ENCODE measurements at places on chromosomes 5 and 9.

GRCh38 chr9:23573800-23574199, 252.2 kb downstream of the ELAVL2 start:
- DNase-seq: no peak

- no peak for DNase-seq
These were observed 14.0 kb upstream of the CREBRF start for GRCh38 chr5:173041881-173042762.

DNA sequence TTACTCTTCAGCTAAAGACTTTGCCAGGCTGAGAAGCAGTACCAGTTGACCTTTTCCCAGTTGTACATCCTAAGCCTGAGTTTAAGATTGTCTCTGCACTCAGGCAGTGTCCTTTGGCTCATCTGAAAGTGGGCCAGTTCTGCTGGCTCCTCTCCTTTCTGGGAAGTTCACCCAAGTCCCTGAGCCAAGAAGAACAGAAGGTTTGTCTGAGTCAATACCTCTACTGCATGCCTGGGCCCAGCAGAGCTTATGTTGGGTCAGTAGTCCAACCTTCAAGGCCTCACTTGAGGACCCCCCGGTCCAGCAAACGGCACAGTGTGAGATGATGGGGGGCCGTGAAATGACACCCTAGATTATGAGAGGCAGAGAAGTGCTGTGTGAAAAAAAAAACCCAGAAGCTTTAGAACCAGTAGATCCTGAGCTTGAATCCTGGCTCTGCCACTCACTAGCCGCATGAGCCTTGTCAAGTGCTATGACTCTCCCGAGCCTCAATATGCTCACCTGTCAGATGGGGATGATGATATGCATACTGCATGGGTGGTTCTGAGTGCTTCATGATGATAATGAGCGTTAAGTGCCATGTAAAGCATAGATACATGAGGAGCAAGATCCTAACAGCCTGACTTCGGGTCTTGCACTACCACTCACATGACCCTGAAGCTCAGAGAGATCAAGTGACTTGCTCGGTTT, 156.0 kb downstream of the MACROH2A1 start:
- no peak for DNase-seq

- DNase-seq: no peak
These were observed 514.7 kb downstream of the DIRAS2 start for GRCh38 chr9:90127923-90128322.

GRCh38 chr5:144187699-144188294, 17.1 kb downstream of the KCTD16 start:
- DNase-seq: peak; percentile 97

DNA sequence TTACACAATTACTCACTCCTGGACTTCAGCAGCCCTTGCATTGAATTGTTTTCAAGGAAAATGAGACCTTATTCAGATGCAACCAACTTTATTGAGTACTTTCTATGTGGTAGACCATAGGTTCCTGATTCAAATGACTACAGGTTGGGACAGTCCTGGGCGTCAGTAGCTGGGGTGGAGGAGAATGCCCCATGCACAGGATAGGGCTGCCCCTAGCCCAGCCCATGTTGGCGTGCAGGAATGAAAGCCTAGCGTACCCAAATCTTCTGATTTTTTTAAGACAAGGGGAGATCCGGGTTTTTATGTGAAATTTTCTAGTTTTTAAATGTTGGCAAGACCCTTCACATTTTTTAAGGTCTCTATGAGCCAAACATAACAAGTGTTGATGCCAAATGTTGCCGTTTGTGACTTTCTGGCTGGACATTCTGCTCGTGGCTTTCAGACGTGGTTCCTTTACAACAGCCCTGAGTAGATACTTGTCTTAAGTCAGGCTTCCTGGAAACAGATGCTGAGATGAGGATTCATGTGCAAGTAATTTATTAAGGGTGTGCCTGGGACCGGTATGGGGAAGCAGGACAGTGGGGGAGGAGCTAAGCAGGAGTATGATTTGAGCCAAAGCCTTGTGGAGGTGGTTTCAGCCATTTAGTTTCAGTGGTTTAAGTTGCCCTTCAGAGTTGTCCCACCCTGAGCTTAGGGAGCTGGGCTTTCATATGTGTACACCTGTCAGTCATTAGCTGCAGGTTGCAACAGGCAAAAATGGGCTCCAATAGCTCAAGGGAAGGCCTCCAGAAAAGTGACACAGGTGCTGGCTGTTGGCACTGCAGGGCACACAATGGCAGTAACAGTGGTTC, 154.1 kb downstream of the NTRK2 start:
- DNase-seq: no peak

- DNase-seq: no peak
These were observed 13.3 kb downstream of the FOXE1 start for GRCh38 chr9:97866300-97866699.

DNA sequence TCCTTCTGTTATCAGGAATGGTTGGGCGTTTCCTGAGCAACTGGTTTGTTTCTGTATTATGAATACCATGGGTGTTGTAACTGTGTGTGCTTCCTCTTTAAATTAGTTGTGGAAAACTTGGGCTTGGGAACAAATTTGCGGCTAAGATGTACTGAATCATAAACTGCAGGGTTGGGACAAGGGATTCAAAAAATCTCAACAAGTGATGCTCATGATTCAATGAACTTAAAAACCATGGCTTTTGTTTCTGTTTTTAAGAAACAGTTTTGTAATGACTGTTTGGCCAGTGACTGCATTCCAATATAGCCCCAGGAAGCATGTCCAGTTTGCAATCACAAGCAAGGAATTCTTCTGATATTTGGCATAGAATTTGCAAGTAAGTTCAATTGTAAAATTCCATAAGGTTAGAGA, 657.5 kb upstream of the WWC1 start:
- DNase-seq: peak; percentile 71

DNA sequence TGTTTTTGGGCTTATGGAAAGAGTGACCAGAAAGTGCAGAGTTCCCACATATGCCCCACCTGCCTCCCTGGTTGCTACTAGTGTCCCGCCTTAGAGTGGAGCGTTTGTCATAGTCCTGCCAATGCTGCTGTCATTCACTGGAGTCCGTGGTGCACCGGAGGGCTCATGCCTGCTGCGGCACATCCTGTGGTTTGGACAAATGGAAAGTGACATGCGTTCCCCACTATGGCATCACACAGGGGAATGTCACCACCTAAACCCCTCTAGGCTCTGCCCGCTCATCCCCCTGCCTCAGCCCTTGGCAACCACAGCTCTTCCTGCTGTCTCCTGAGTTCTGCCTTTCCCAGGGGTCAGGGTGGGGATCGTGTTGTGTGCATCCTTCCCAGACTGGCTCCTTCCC, 29.2 kb downstream of the IRX4 start:
- DNase-seq: no peak

DNA sequence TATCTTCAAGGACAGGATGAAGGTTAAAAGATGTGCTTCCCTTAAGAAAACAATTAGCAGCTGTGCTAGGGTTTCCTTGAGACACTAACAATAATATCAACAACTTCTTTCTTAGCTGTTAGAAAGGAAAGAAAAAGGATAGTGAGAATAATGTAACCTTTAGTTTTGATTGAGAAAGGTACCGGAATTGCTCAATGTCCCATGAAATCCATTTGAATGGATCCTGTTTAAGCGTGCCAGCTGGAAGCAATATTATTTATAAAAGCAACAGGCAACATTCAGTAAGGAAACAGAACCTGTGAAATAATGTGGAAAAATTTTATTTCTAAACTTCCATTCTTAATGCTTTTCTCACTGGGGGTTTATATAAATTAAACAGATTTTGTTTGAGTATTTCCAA, 120.9 kb downstream of the CCDC192 start:
- no peak for DNase-seq

- DNase-seq: no peak
These were observed 69.9 kb downstream of the MAMDC2 start for GRCh38 chr9:70113403-70114022.

DNA sequence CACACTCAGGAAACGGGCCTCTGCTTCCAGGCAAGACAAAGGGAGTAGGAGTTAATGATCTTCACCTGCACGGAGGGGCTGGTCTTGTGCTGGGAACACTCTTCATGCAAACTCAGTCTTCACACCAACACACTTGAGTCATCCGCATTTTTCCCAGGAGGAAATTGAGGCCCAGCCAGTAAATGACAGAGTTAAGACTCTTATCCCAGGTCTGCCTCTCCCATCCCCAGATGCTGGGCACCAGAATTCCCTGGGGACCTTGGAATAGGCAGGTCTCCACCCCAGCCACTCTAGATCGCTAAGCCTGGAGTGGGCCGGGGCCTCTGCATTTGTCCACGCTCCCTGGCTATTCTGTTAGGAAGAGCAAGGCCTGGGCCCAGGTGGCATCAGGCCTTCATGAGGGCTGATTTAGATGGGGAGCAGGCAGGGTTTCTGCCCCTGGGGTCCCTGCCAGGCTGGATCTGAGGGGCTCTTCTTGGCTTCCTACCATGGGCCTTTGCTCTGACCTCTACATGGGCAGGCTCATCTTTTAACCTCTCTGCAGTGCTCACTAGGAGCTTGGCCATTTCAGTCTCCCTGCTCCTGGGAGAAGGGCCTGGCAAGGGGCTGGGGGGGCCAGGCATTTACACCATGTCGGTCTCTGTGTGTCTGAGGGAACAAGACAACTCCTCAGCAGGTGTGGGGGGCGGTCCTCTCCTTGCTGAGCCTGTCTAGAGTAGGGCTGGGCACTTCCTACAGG, 77.3 kb downstream of the AMBP start:
- DNase-seq: no peak

DNA sequence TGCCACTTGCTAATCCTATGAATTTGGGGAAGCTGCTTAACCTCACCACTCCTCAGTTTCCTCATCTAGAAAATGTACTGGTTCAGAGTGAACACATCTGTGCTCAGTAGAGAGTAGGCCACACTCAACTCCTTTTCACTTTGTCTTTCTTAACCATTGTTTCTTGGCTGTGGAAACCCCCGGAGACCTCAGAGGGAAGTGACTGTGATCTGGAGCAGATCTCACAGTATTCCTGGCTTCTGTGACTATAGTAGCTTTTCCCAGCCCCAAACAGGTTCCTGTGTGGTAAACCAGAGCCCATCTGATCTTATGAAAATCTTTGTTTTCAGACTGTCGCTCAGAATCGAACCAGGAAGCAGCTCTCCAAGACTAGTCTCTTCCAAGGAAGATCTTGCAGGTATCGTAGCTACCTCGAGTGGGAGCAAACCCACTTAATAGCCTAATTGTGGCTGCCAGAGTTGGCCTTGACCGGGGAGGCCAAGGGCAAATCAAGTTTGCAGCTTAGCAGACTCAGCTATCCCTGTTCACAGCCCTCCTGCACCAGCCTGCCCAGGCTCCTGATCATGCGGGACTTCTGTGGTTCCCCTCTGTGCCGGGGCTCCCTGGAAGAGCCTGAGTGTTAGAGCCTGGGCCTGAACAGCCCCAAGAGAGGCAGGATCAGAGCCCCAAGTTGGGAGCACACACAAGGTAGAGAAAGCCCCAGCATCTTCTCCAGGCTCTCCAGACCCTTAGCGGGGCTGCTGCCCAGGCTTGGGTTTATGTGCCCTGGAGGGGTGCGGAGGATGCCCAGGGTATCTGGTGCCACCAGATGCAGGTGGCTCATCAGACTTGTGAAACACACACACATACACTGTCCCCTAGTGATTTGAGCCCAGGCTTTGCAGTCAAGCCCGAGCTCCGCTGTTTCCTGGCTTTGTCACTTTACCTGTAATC, 52.2 kb upstream of the ANGPTL2 start:
- no peak for DNase-seq

GRCh38 chr9:20562051-20562450, 60.2 kb downstream of the MLLT3 start:
- DNase-seq: no peak

DNA sequence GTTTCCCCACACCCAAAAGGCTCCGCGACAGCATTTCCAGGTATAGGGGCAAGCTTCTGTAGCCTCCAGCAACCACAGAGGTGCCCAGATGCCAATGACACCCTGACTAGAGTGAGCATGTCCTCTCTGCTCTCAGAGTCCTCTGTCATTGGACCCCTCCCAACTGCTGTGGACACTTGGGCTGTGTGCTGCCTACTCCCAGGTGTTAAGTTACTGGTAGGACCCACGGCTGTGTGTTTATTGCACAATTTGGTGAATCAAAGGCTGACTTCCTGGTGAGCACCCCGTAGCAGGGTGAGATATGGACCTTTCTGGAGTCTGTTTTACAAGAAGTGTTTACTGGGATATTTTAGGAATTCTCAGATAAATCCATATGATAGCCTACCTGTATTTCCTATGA, 36.0 kb downstream of the SH3GL2 start:
- no peak for DNase-seq

- no peak for DNase-seq
These were observed 593.9 kb upstream of the GRAMD2B start for GRCh38 chr5:125829349-125829748.

DNA sequence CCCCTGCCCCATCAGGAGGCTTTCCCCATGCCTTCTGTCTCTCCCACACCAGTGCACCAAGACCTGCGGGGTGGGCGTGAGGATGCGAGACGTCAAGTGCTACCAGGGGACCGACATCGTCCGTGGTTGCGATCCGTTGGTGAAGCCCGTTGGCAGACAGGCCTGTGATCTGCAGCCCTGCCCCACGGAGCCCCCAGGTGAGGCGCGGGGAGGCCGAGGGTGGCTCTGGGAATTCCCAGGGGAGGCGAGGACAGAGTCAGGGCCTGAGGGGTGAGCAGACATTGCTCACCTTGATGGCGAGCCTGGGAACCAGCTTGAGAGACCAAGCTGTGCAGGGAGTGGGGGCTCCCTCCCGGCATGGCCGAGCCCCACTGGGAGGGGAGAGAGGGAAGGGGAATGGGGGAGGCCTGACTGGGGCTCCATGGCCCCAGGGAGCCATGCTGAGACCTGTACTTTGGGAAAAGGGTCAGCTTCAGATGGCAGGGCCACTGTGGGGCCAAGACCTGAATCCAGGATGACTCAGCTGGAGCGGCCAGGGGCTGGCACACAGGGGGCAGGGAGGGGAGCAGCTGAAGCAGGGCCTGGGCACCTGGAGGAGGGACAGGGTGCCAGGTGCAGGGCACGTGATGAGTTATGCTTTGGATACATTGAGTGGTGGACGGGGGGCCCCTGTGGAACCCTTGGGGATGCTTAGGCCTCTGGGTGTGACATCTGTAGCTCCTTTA, 35.2 kb downstream of the FAM163B start:
- no peak for DNase-seq

DNA sequence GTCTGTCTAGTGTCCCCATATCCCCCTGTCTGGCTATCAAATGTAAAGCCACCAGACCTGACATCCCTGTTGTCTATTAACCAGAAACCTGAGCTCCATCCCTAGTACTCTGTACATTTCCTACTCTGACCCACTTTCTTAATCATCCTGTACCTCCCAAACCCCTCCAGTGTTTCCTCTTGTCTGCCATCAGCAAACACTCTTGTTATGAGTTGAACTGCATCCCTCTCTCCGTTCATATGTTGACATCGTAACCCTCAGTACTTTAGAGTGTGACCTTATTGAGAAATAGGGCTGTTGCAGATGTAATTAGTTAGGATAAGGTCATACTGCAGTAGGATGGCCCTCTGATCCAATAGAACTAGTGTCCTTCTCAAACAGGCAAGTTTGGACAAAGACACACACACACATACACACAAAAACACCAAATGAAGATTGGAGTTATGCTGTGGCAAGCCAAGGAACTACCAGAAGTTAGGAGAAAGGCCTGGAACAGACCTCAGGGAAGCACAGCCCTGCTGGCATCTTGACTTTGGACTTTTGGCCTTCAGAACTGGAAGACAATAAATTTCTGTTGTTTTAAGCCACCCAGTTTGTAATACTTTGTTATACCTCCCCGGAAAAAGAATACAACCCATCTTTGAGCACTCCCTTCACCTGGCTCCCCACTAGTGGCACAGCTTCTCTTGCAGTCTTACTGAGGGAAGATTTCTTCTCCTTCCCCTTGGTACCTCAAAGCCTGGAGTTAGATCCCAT, 180.0 kb upstream of the PTGER4 start:
- DNase-seq: no peak

GRCh38 chr5:143059976-143060765, 290.0 kb downstream of the ARHGAP26 start:
- DNase-seq: no peak

GRCh38 chr5:122295138-122295537, 16.9 kb upstream of the SNCAIP start:
- DNase-seq: no peak

Measured in non-pigmented ciliary epithelial cell (primary cell).